ENCODE measurements at places on chromosomes 13 and 19.
A peak's percentile ranks its signal among the peaks of the same experiment; 100 is the strongest.

GRCh38 chr13:100304229-100304628, 215.3 kb downstream of the PCCA start:
- DNase-seq = no peak

DNA sequence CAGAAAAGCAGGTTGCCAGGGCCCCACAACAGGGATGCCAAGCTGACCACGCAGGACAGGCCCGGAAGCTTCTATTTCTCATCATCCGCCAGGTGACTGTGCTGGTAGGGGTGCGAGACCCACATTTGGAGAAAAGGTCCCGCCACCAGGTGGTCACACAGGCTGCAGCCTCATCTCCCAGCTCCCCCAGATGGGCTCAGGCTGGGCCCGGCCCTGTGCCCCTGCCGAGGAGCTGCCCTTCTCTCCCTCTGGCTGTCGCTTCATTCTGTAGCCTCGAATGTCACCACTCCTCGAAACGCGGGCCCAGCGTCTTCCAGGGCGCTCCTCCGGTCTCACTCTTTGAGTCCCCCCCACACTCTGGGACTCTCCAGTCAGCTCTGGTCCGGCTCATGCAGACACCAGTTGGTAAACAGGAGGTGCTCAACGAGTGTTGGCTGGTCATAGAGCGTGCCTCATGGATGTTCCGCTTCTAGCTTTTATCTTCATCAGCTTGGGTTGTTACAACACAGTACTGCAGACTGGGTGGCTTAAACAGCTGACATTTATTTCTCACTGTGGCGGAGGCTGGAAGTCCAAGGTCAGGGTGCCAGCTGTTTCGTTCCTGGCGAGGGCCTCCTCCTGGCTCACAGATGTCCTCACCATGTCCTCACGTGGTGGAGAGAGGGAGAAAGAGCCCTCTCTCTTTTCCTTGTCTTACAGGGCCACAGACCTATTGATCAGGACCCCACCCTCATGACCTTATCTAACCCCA, 87.1 kb downstream of the TEX29 start:
- no peak for DNase-seq

DNA sequence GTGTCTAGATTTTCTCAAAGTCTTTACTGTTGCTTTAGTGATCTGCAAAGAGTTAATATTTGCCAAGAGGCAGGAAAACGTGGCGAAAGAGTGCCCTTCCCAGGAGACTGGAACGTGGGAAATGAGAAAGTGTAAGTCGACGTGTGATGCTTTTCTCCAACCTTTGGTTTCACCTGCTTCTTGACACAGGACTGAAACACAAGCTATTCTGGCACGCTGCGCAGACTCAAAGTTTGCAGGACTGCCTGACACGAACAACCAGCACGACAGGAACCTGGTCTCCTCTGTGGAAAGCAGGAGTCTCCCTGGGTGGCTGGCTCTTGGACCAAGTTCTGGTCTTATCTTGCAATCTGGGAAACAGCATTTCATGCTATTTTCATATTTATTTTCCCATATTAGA, 28.6 kb downstream of the RFXAP start:
- no peak for DNase-seq

DNA sequence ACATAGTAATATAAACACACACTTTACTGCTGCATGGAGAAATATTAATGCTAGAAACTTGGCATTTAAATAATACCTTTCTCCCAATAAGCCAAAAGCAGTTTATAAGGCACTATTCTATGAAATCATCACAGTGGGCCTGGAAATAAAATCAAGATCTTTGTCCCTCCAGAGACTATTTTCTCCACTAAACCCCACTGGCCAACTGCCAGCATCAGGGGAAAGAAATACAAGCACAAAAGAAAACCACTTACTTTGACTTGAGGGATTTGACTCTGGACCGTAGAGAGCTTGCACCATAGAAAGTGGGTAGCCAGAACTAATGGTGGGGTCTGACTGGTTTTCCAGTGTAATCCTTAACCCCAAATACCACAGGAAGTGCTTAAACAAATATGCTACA, 71.9 kb downstream of the DCLK1 start:
- DNase-seq = no peak

DNA sequence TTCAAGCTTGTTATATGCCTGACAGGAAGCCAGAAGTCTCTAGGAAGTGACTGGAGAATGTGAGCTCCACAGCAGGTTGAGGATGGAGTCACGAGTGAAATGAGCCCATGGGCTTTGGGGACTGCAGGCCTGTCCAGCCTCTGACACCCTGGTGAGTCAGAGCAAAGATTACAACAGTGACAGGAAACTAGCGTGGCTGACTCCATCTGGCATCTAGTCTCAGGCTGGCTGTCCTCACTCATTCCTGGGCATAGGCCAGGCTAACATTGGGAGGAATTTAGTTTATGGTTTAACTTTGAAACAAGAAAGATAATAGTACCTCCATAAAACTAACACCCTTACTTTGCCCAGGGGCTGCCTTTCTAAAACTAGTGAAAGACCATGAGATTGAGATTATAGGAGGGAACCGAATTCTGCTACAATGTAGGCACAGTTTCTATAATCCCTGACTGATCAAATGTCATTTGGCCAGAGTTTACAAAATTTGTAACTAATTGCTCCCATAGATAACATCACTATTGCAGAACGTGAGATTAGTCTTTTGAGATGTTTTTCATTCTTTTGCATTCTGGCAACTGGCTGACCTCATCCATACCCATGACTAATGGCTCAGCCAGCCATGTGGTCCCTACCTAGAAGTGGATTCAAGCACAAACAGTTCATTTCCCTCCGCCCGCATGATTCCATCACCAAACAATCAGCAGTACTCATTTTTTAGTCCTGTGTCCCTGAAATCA, 28.4 kb downstream of the PSG1 start:
- peak; percentile 97 for DNase-seq

GRCh38 chr13:106089261-106089980, 446.0 kb downstream of the EFNB2 start:
- no peak for DNase-seq

GRCh38 chr19:16375157-16375935, 50.7 kb downstream of the KLF2 start:
- DNase-seq = no peak

DNA sequence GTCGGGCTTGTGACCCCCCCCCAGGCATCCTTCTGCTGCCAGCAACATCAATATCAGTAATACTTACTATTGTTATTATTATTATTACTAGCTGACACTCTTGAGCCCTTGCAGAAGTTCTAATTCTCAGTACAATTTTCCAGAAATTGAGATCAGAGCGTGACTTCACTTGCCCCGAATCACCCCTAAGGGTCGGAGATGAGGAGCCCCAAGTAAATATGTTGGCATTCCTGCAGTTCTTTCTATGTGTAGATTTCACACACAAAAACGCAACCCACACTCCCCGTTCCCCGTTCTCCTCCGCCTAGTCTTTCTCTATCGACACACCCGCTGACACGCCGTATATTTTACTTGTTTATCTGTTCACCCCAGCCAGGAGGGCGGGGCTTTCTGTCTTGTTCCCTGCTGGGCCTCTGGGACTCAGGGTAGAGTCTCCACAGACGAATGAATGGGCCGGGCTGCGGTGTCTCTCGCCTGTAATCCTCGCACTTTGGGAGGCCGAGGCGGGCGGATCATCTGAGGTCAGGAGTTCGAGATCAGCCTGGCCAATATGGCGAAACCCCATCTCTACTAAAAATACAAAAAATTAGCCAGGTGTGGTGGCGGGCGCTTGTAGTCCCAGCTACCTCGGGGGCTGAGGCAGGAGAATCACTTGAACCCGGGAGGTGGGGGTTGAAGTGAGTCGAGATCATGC, 14.7 kb downstream of the TLE5 start:
- peak; percentile 75 for DNase-seq

DNA sequence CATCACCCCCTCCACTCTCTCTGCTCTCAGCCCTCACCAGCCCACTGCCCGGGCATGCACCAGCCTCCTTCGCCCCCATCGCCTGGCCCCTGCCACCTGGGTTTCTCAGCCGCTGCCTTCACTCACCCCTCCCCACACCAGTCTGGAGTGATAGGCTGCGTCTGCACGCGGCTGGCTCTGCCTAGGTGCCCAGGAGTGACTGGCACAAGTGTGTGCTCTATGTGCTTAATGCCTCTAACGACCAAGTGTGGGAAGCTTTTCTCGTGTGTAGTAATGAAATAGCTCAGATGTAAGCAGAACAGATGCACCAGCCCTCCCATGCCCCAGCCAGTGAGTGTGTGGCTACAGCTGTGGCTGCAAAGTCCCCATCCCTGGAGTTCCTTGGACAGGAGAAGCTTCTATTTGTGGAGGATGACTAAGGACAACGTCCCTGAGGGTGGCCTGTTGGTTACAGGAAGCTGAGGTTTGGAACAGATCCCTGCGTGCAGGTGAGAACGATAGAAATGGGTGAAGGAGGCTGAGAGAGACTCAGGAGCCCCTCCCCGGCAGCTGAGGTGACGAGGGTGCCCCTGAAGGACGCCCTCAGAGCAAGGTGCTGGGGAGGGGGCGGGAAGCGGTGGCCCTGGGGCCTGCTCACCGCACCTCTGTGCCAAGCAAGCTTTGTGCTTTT, 35.6 kb downstream of the ATP11A start:
- DNase-seq = no peak

DNA sequence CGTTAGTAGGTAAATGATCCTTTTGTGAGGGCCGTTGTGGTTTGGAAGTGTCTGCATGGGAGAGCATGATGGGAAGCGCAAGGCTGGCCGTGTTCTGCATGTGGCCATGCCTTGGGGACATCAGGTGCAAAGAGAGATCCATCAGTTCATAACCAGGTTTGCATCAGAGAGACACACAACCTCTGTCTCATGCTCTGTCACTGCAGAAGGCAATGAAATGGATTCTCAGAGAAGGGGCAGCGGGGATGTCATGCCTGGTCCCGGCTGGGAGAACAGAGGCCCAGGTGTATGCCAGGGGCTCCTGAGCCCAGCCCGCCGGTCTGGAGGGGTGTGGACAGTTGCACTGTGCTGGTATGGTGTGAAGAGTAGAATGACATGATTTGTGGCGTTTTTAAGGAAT, 60.2 kb downstream of the GGACT start:
- DNase-seq = no peak

DNA sequence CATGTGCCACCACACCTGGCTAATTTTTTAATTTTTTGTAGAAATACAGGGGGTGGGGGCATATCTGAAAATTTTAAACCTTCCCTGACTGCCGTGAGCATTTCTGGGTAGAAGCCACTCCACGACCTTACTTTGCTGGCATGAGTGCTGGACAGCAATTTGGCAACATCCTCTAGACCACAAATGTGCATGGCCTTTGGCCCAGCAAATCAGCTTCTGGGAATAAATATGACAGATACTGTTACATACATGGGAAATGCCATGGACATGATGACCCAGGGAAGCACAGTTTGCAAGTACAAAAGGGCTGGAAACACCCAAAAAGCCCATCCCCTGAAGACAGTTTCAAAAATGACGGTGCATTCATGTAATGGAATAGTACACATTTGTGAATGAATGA, 3.2 kb upstream of the PVR start:
- DNase-seq = peak; percentile 63

All from HCEC 1CT (cell line).